ENCODE measurements at places on chromosomes 11 and 22.
A peak's percentile ranks its signal among the peaks of the same experiment; 100 is the strongest.

DNA sequence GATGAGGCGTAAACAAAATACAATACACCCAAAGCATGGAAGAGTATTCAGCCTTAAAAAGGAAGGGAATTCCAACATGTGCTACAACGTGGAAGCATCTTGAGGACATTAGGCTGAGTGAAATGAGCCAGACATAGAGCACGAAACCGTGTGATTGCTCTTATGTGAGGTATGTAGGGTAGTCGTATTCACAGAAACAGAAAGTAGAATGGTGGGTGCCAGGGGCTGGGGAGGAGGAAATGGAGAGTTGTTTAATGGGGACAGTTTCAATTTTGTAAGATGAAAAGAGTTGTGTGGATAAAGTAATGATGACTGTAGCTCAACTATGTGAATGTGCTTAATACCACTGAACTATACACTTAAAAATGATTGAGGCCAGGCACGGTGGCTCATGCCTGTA is 10.2 kb upstream of the KMT5B start:
- DNase-seq: no peak

GRCh38 chr22:35838855-35839576 is 121.3 kb downstream of the APOL5 start:
- DNase-seq: peak; percentile 24

- DNase-seq: no peak
These were observed 442.2 kb upstream of the DDI1 start for GRCh38 chr11:103594283-103594682.

GRCh38 chr11:13837286-13837685 is 125.2 kb upstream of the SPON1 start:
- peak; percentile 73 for DNase-seq

- no peak for DNase-seq
These were observed 43.3 kb upstream of the PAK1 start for GRCh38 chr11:77517226-77517625.

DNA sequence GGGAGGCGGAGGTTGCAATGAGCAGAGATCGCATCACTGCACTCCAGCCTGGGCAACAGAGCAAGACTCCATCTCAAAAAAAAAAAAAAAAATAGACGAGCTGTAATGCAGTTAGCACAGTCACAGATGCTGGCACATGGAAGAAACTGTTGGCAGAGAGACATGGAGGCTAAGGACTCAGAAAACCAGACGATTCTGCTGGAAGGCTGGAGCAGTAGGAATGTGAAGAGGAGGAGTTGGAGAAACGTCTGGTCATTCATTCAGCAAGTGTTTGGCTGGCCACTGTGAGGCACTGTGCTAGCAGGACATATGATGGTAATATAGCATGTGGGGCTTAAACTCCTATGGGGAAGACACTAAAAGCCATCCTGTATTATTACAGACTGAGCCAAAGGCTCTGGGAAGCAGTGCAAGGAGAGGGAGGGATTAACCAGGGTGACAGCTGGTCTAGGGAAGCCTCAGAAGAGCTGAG is 5.0 kb downstream of the UQCR10 start:
- DNase-seq: peak; percentile 24

- no peak for DNase-seq
These were observed 7.1 kb upstream of the HMGXB4 start for GRCh38 chr22:35250156-35250555.

- DNase-seq: no peak
These were observed 503.2 kb upstream of the B3GAT1 start for GRCh38 chr11:134915212-134915611.

GRCh38 chr22:20420157-20420842 is 17.3 kb downstream of the SCARF2 start:
- DNase-seq: no peak

GRCh38 chr11:34276352-34276864 is 81.4 kb downstream of the ABTB2 start:
- no peak for DNase-seq

- no peak for DNase-seq
These were observed 515 bp downstream of the BACE1 start for GRCh38 chr11:117315285-117316196.
